ENCODE measurements at places on chromosomes 11 and 22.

DNA sequence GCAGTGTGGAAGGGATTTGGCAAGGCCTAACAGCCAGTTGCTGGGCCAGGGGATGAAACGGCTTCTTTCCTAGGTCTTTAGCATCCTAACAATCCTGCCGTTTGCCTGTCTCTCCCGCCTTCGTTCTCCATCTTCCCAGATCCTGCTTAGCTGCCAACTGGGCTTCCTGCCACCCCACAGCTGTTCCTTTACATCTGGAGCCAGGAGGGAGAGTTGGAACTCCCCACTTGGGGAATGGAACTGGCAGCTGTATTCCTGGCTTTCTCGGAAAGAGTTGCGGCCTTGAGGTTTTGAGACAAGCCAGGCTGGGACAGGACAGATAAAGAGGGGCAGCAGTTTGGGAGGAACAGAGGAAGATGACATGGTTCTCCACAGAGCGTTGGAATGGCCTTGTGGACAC is 59.6 kb downstream of the ST3GAL4 start:
- DNase-seq, result no peak

DNA sequence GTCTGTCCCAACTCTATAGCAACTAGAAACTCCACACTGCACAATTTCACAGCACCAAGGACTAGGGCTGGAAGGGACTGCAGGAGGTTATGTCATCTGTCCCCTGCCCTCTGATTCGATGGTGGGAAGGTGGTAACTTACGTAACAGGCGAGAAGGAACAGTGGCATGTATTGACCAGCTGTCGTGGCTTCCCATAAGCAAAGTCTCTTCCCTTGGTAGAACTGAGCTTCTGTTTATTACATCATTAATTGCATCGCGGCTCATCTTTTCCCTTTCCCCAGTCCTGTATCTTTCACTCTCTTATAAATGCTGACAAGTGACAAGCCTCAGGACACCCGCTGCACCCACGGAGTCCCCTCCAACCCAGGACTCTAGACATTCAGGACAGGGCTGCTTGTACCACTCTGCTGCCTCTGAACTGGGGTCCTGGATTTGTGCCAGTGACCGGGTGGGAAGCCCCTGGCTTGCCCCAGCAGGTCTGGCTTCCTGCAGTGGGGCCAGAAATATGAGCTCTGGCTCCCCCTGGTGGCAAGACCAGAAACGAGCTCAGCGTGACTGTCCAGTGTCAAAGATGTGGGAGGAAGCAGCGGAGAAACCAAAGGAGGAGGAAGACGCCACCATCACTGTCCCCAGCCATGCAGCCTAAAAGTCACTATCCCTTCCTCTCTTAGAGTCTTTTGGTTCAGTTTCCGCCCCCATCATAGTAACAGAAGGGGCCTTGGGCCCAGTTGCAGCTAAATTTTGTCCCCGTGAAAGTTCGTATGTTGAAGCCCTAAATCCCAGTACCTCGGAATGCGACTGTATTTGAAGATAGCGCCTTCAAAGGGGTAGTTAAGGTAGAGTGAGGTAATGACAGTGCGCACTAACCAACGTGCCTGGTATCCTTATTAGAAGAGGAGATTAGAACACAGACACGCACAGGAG is 84.5 kb downstream of the ISX start:
- DNase-seq, result no peak

- no peak for DNase-seq
Measured at GRCh38 chr11:77444261-77444660, 29.6 kb downstream of the PAK1 start.

GRCh38 chr11:17013548-17014320 is 480 bp downstream of the PLEKHA7 start:
- no peak for DNase-seq

DNA sequence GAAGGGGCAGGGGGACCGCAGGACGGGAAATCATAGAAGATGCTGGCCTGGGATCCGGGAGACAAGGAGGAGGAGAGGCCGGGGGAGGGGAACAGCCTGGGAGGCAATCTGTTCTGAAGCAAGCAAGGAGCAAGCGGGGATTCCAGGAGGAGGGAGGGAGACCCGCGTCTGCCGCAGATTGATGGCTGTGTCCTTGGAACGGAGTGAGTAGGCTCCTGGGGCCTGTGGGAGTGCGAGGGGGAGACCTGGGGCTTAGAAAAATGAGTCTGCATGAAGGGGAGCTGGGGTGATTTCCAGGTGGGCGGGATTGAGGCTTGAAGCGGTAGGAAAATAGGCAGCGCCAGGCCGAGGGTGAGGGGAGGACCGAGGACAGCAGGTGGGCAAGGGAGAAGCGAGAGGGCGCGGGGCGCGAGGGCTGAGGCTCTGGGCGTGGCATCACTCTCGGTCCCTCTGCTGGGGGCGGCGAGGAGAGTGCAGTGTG is 1.6 kb upstream of the LRRC55 start:
- DNase-seq, result no peak

DNA sequence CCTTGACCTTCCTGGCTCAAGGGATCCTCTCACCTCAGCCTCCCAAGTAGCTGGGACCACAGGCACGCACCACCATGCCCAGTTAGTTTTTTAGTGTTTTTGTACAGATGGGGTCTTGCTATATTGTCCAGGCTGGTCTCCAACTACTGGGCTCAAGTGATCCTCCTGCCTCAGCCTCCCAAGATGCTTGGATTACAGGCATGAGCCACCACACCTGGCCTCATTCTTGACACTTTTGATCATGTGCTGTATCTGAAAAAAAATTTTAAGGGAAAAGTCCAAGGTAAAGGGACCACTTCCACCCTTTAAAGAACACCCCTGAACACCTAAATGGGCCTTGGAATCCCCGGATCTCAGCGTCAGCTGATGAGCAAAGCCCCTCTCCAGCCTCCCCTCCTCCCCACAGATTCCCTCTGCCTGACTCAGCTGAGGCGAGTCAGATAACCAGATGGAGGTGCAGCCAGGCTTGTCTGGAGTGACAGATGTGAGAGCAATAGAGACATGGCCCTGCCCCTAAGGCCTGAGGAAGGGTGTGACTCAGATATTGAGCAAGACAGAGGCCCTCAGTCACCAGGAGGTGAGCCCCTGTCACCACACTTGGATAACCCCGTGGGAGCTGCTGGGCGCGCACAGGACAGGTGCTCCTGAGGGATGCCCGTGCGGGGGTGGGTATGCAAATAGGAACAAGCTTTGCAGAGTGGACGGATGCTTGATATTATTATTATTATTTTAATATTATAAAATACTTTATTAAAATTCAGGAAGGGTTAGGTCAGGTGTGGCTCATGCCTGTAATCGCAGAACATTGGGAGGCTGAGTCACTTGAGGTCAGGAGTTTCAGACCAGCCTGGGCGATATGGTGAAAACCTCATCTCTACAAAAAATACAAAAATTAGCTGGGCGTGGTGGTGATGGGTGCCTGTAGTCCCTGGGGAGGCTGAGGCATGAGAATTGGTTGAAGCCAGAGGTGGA is 5.0 kb upstream of the CCDC88B start:
- no peak for DNase-seq

- no peak for DNase-seq
Measured at GRCh38 chr22:23062616-23063538, 7.4 kb upstream of the GNAZ start.

GRCh38 chr22:29083933-29084591 is 11.2 kb downstream of the KREMEN1 start:
- DNase-seq, result no peak

DNA sequence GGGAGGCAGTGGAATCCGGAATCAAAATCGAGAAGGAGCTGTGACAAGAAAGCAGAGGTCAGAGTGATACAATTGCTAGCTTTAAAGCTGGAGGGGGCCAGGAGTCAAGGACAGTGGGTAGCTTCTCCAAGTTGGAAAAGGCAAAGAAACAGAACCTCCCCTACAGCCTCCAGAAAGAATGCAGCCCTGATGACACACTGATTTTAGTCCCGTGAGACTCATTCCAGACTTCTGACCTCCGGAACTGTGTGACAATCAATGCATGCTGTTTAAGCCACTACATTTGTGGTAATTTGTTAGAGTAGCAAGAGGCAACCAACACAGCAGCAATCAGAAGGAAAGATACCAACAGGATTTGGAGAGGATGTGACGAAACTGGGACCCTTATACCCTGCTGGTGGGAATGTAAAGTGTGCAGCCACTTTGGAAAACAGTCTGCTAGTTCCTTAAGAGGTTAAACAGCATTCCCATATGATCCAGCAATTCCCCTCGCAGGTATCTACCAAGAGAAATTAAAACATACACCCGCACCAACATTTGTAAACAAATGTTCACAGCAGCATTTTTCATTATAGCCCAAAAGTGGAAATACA is 66.7 kb downstream of the DSCAML1 start:
- no peak for DNase-seq

Measured in omental fat pad (tissue), 4 donors.